Left renal pelvis (tissue), 4 donors: ENCODE measurements at places on chromosomes 6 and 20.

GRCh38 chr6:50818673-50819072 is at the start of gene TFAP2B:
Gene TFAP2B (plus strand): TSS chr6:50818871. CDS start chr6:50818892, 21 bp downstream.
- no peak for DNase-seq

GRCh38 chr6:149938571-149939355 is 3.1 kb upstream of the ULBP2 start:
- DNase-seq = no peak

GRCh38 chr6:11423072-11423471 is 114.5 kb upstream of the TMEM170B start:
- no peak for DNase-seq

DNA sequence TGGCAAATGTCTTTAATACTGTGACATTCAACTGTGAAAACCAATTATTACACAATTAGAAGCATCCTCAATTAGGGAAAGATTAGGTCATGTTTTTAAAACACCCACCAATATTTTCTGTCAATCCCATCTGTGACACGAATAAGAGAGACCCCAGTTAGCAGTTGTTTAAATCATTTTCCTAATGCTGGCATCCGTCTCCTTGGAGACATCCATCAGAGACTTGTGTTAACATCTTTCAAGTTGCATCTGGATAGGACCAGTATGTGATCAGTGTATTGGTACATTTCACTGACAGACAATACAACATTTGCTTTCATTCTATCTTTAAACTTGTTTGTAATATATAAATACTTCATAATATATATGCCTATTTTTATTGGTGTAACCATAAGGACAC is 420.7 kb upstream of the RNF217 start:
- DNase-seq = no peak

GRCh38 chr20:60213126-60213893 is 255.1 kb downstream of the CDH26 start:
- no peak for DNase-seq
